Activated naive CD4-positive, alpha-beta T cell (primary cell): ENCODE measurements at places on chromosomes 1 and 21.

DNA sequence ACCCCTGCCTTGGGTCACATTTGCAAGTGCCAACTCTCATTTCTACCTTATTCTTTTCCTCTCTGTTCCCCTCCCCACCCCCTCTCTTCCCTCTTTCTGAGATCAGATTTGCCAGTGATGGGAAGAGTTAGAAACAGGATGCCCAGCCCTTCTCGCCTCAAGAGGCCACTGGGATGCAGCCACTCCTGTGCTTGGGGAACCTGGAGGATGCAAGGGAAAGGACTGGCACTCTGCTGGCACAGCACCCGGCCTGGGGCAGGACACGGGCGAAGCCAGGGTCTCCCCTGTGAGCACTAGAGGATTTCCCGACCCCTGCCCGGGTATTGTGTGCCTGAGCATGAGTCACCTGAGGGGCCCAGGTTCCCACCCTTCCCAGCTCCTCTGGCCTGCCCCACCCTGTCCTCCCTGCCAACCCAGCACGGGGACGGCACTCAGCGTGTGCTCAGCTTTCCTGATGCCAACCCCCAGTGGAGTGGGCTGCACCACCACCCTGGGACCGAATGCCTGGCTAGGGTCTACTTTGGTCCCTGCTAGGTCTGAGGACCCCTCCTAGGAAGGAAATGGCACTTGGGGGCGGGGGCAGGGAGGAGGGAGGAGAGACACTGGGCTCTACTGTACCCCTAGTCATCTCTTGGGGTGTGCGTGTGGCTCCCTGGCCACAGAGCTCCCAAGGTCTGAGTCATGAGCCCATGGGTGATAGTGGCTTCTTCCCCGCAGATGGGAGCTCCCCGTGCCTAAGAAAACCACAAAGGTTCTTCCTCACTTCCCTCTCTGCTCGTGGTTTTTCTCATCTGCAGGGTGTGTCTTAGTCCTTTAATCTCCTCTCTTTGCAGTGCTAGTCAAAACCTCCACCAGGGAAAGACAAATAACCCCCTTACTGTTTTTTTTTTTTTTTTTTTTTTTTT, 12.4 kb downstream of the LMNA start:
- DNase-seq, result peak; percentile 25

- DNase-seq, result no peak
Measured at GRCh38 chr1:94284476-94284875, 47.1 kb upstream of the ARHGAP29 start.

GRCh38 chr1:158246650-158247049, 7.6 kb upstream of the CD1A start:
- no peak for DNase-seq

DNA sequence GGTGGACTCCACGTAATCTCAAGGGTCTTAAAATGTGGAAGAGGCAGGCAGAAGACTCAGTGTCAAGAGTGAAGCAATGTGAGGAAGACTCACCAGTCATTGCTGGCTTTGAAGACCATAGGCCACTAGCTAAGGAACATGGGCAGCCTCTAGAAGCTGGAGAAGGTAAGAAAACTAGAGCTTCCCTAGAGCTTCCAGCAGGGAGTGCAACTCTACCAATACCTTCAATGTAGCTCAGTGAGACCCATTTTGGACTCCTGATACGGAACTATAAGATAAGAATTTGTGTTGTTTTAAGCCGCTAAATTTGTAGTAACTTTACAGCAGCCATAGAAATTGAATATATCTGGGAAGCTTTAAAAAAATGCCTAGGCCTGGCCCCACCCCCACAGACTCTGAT, 18.9 kb downstream of the METTL13 start:
- no peak for DNase-seq

- no peak for DNase-seq
Measured at GRCh38 chr21:21064353-21064752, 66.1 kb downstream of the NCAM2 start.

DNA sequence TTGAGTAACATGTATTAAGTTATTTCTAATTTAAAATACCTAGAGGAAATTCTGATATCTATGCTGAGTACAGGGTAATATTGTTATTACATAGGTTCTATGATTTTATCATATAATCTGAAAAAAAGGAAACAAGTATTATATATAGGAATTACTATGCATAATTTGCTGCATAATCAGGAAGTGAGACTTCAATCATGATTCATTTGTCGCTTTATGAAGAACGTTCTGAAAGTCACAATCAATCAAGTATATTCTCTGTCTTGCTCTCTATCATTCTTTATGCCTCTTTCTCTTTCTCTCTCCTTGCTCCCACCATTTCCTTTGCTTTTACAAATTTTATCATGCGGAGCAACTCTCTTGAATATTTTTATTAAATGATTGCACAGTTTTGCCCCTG, 1130.3 kb downstream of the PLA2G4A start:
- no peak for DNase-seq

GRCh38 chr1:215957663-215958062, 390.6 kb downstream of the KCTD3 start:
- no peak for DNase-seq

- no peak for DNase-seq
Measured at GRCh38 chr21:36566644-36567043, 86.7 kb upstream of the CLDN14 start.

- no peak for DNase-seq
Measured at GRCh38 chr1:20426371-20426770, 59.6 kb downstream of the CAMK2N1 start.

GRCh38 chr1:231814021-231814420, 187.4 kb downstream of the DISC1 start:
- no peak for DNase-seq

DNA sequence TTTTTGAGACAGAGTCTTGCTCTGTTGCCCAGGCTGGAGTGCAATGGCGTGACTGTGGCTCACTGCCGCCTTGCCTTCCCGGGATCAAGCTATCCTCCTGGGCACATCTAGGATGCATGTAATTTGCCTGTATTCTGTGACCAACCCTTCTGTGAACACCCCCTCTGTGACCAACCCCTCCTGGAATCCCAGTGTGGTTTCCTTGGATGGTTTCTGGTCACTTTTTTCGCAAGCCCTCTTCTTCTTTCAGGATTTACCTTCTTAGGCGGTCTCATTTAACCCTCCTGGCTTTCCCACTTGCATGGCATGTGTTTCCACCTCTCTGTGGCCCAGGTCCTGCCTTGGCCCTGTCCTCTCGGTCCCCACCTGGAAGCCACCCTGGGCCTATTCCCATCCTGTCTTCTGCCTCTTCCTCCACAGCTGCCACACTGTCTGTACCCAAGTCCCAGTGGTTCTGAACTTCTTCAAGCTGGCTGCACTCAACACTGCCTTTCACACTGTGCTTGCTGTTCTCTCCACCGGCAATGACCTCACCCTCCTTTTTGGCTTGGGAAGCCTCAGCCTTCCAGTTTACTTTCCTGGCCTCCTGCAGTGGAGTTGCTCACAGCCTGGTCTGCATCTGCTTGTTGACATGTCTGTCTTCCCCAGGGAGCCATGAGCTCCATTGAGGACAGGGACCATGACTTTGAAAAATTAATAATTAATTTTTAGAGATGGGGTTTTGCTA, 57.0 kb downstream of the DISC1 start:
- DNase-seq, result no peak

- DNase-seq, result no peak
Measured at GRCh38 chr1:80993154-80993980, 807.4 kb upstream of the ADGRL2 start.

GRCh38 chr1:52542085-52542688, 10.7 kb downstream of the TUT4 start:
- DNase-seq, result no peak

- DNase-seq, result no peak
Measured at GRCh38 chr1:67440339-67440738, 10.1 kb upstream of the SERBP1 start.

GRCh38 chr1:69148731-69149130, 419.0 kb upstream of the LRRC7 start:
- DNase-seq, result no peak
